ENCODE measurements at places on chromosomes 6 and 20.

GRCh38 chr20:15511551-15511950 is 1061.7 kb downstream of the KIF16B start:
- DNase-seq: no peak

DNA sequence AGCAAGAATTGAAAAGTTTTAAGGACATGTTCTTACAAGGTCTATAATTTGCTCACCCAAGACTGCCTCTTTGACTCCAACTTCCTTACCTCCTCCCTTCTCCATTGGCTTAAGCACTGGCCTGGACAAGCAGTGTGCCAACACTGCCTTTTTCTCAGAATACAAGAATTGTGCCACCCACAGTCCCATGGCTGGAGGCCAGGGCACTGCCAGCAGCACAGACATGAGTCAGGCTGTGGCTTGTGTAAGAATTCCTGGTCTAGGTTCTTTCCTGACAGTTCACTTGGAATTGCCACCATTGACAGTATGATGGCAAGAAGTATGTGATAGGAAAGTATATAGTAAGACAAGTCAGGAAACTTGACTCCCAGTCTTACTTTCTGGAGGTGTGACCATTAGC is 202.7 kb upstream of the MARCKS start:
- DNase-seq: no peak

GRCh38 chr6:39377539-39377950 is 55.0 kb upstream of the KCNK16 start:
- no peak for DNase-seq

- DNase-seq: no peak
Observed at GRCh38 chr6:152948150-152948768, 34.6 kb downstream of the FBXO5 start.

DNA sequence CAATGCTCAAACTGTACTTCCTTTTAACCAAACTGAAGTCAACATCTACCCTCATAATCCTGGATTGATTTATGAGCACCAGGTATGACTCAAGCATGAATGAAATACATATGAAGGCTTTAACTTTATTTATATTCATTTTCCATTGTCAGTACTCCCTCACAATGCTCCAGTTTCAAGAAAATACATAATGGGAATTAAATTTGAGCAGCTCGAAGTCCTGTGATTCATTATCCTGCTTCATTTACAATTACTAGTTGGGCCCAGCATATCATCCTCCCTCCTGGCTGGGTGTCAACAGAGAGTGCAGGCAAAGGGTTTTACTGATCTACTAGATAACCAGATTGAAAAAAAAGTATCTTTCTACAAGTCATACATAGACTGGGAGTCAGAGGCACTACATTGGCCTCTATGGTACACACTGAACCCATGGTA is 10.1 kb downstream of the SAMHD1 start:
- no peak for DNase-seq

DNA sequence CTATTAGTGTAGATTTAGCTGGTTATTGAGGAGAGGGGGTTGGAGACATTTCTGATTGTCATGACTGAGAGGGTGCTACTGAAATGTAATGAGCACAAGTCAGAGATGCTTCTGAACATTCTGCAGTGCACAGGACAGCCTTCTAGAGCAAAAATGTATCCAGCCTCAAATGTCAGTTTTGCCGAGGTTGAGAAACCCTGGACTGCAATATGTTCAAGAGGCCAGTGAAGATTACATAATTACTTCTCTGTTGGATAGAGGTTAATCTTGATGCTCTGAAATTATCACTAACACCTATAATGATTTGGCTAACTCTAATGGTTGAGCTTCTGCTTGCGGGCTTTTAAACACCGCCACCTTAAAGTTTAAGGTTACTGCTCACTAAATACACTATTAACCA is 3.4 kb upstream of the DUSP22 start:
- no peak for DNase-seq

DNA sequence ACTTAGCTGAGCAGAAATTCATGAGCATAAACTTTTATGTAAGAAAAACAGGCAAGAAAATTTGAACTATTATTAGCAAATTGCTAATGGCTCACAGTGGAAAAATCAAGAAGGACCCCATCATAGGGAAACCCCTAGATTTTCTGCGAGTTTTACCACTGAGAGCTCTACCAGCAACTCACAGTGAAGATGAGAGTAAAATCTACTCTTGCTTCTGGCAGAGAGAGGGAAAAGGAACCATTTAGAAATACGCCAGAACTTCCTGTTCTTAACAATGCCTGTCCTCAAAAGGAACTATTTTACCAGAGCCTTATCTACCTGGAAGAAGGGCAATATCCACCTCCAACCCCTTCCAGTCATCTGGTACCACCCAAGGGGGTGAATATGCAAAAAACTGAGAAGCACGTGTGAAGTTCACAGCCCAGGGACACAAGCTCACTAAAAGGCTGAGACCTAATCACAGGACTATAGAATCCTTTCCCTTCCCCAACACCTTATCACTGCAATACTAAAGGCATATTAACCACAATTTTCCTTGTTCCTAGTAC is 34.4 kb upstream of the ASF1A start:
- DNase-seq: no peak

- DNase-seq: no peak
Observed at GRCh38 chr6:125124049-125124669, 29.4 kb upstream of the TPD52L1 start.

GRCh38 chr6:115717472-115717871 is 343.2 kb downstream of the FRK start:
- DNase-seq: no peak

DNA sequence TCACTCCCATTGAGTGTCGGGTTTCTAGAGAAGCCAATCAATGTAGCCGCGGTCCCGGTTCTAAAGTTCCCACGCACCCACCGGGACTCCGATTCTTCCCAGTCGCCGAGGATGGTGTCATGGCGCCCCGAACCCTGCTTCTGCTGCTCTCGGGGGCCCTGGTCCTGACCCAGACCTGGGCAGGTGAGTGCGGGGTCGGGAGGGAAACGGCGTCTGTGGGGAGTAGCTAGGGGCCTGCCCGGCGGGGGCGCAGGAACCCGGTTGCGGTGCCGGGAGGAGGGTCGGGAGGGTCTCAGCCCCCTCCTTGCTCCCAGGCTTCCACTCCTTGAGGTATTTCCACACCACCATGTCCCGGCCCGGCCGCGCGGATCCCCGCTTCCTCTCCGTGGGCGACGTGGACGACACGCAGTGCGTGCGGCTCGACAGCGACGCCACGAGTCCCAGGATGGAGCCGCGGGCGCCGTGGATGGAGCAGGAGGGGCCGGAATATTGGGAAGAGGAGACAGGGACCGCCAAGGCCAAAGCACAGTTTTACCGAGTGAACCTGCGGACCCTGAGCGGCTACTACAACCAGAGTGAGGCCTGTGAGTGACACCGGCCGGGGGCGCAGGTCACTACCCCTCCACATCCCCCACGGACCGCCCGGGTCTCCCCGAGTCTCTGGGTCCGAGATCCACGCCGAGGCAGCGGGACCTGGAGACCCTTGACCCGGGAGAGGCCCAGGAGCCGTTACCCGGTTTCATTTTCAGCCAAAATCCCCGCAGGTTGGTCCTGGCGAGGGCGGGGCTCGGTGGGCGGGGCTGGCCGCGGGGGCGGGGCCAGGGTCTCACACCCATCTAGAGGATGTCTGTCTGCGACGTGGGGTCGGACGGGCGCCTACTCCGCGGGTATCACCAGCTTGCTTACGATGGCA is 35.2 kb upstream of the HLA-G start:
- DNase-seq: peak; percentile 67

GRCh38 chr6:22106451-22106850 is 190.4 kb downstream of the PRL start:
- no peak for DNase-seq

DNA sequence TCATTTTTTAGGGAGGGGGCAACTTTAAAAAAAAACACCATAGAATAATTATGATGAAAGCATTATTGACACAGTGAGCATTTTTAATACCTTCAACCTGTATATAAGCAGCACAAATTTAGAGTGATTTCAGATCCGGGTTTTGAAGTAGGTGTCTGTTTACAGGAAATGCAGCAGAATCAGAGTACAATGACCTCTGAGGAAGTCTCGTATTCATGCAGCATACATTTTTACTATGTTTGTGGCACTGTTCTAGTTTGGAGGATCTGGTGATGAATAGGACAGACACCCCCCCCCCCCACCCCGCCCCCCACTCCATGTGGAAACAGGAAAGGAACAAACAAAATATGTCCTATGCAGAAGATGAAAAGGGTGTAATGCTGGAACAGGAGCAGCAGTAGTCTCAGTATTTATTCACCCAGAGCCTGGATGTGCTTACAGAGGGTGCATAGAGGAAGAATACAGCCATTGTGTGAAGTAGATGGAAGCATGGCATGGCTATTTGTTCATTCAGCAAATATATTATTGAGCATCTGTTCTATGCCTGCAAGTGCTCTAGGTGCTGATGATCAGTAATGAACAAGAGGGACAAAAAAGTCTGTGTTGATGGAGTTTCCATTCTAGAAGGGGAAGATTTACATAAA is 19.7 kb downstream of the VAPB start:
- DNase-seq: no peak

DNA sequence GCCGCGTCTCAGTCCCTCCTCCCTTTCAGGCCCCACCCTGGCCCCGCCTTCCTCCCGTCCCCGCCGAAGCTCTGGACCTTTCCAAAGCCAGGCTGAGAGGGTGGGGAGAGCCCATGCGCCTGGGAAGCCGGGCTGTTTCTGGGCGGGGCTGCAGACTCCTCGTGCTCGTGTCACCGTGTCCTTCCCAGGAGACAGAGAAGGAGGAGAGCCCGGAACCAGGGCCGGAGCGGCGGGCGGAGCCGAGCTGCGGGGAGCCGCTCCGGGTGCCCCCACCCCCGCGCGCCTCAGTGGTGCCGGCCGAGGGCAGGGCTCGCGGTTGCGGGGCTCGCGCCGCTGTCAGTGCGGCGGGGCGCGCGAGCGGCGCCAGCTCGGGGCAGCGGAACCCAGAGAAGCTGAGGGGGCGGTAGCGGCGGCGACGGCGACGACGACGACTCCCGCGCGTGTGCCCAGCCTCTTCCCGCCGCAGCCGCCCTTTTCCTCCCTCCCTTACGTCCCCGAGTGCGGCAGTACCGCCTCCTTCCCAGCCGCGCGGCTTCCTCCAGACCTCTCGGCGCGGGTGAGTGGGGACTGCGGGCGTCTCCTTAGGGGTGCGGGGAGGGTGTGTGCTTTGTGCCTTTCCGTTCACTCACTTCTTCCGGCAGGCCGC is at the start of gene RALY:
RALY (plus strand) TSS at position 336 of the 646 bp plus-strand sequence. CDS start 78,164 bp downstream, outside the sequence.
- DNase-seq: peak; percentile 97

GRCh38 chr6:93735099-93735498 is 315.7 kb upstream of the EPHA7 start:
- DNase-seq: no peak

GRCh38 chr6:5516036-5516435 is 254.7 kb downstream of the FARS2 start:
- DNase-seq: no peak

DNA sequence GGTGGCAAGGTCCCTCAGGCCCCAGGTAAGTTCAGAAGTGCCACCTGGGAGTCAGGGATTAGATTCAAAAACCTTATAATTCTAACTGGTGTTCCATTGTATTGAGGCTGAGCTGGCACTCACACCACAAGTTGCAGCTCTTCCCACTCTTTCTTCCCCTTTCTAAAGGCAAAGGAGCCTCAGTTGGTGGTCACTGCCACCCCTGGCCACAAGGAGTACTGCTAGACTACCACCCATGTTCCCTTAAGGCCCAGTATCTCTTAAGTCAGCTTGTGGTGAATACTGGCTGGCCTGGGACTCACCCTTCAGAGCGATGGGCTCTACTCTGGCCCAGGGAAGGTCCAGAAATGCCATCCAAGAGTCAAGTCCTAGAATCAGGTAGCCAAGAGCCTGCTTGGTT is 421.1 kb upstream of the KHDRBS2 start:
- no peak for DNase-seq

DNA sequence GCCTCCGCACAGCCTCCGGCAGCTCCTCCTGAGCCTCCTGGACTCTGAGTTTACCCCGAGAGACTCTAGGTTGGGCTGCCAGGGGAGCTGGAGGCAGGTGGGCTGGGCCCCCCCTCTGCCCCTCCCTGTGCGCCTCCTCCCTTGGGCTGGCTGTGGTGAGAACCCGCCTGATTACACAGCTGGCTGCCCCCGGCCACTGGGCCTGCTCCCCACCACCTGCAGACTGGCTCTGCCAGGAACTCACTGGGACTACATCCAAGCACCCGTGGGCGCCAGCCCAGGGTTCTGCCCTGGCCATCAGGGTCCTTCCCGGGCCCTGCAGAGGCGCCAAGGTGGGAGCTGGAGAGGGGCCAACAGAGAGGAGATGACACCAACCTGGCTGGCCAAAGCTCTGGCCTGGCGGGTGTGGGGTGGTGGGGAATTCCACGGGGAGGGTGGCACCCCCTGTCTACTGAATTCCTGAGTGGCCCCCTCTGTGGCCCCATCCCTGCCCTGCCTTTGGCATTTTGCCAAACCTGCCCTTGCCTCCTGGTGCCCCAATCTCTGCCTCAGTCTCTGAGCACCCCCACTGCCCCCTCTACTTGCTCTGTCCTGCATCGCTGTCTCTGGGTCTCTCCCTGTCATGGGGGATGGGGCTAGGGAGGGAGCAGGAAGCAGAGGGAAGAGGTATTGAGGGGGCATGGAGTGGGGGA is 21.9 kb upstream of the CDH22 start:
- DNase-seq: no peak

DNA sequence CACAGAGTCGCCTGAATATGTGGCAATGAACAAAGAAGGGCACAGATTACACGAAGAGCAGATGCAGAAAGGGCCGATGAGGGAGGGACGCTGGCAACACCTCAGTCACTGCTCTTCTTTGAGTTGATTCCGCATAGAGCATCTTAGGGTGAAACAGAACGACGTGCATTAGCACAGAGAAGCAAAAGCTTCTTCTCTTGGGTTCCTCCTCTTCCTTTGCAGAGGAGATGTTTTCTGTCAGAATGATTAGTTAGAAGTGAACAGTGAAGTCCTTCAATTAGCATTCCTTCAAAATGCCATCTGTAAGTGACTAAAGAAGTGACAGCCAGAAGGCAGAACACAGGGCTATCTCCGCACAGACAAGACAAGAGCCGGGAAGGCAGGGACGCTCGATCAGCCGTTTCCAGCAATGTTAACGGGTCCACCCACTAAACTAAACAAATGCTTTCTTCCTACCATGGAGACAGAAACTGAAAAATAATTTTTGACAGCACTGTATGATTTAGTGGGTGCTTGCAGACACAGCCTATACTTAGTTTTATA is 219.8 kb upstream of the AGPAT4 start:
- no peak for DNase-seq

DNA sequence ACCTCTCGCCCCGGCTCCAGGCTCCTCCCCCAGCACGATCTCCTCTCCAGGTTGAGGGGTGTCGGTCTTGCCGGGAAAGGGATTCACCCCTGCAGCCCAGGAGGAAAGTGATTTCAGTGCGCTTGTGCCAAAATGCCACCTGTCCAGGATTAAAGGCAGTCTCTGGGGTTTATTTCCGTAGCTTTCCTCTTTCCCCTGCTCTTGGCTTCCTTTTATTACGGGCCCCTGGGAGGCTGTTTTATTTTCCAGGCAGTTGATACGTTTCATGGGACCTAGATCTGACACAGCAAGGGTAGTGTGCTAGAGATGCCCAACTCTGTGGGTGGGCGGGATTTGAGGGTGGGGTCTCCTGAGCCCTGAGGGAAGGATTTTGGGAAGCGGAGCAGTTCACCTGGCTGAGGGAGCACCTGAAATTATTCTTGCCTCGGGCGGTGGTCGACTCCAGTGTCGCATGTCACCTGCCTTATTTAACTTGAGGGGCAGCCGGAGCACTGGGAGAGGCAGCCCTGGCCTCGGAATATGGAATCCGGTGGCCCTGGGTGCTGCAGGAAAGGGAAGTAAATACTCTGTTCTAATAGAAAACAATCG is 9.5 kb upstream of the NKX2-2 start:
- DNase-seq: no peak

- DNase-seq: no peak
Observed at GRCh38 chr20:1535420-1536175, 21.9 kb downstream of the SIRPD start.

Measured in activated CD8-positive, alpha-beta T cell treated with anti-CD3 and anti-CD28 coated beads, Interleukin-2, amount 10 ng/mL, durations not matched to agents 7 days and 5 days (primary cell).